ENCODE measurements at places on chromosomes 12 and 14.

- DNase-seq: no peak
Observed at GRCh38 chr12:68630050-68630449, 19.4 kb downstream of the RAP1B start.

DNA sequence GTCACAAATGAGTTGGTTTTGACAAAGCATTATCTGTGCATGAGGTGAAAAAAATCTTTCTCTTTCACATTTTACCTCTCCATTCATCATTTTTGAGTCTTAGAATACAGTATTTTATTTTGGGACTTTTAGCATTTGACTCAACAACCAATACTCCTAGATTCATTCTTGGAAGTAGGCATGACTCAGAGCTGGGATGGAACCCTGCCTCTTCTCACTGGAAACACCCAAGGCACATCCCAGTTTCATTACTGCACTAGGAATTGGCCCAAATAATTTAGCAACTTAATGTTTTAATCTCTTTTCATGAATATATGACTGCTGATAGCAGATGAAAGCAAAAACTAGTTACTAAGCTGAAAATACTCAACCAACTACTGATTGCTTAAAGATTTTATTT is 3.3 kb upstream of the PDZRN4 start:
- DNase-seq: no peak

DNA sequence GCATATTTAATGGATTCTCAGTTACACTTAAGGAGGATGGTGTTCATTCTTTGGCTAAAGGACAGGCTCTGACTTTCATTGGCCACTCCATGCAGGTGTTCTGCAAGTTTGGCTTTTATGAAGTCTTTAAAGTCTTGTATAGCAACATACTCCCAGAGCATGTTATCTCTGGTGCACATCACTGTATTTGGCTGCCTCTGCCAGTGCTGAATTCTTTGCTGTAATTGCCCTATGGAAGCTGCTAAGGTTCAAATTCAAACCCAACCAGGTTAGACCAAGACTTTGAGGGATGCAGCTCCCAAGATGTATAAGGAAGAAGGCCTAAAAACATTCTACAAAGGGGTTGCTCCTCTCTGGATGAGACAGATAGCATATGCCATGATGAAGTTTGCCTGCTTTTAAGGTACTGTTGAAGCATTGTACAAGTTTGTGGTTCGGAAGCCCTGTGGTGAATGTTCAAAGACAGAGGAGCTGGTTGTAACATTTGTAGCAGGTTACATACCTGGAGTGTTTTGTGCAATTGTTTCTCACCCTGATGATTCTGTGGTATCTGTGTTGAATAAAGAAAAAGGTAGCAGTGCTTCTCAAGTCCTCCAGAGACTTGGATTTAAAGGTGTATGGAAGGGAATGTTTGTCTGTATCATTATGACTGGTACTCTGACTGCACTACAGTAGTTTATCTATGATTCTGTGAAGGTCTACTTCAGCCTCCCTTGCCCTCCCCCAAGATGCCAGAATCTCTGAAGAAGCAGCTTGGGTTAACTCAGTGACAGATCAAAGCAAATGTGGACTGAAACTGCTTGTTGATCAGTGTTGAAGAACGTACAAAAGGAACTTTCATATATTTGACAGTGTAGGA is 19.4 kb downstream of the TMEM116 start:
- DNase-seq: peak; percentile 47

GRCh38 chr12:126869644-126870043 is 1397.3 kb upstream of the TMEM132C start:
- DNase-seq: no peak

GRCh38 chr12:118038137-118038536 is 21.6 kb downstream of the RFC5 start:
- no peak for DNase-seq

DNA sequence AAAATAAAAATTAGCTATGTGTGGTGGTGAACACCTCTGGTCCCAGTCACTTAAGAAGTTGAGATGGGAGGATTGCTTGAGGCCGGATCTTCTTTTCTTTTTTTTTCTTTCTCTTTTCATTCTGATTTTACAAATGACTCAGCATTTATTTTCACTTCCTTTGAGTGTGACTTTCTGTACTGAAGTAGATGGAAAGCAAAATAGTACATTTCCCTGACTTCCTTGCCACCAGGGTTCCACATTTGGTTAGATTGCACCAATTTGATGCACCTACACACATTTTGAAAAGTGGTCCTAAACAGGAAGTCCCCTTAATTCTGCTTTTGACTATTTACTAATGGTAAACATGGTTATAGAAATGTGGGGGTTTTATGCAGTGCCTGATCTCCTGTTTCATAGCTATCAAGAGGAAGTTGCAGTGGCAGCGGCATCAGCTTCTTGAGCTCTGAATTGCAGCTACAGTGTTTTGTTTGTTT is 13.0 kb upstream of the LEMD3 start:
- peak; percentile 15 for DNase-seq

GRCh38 chr14:29637411-29637810 is 290.2 kb downstream of the PRKD1 start:
- no peak for DNase-seq

DNA sequence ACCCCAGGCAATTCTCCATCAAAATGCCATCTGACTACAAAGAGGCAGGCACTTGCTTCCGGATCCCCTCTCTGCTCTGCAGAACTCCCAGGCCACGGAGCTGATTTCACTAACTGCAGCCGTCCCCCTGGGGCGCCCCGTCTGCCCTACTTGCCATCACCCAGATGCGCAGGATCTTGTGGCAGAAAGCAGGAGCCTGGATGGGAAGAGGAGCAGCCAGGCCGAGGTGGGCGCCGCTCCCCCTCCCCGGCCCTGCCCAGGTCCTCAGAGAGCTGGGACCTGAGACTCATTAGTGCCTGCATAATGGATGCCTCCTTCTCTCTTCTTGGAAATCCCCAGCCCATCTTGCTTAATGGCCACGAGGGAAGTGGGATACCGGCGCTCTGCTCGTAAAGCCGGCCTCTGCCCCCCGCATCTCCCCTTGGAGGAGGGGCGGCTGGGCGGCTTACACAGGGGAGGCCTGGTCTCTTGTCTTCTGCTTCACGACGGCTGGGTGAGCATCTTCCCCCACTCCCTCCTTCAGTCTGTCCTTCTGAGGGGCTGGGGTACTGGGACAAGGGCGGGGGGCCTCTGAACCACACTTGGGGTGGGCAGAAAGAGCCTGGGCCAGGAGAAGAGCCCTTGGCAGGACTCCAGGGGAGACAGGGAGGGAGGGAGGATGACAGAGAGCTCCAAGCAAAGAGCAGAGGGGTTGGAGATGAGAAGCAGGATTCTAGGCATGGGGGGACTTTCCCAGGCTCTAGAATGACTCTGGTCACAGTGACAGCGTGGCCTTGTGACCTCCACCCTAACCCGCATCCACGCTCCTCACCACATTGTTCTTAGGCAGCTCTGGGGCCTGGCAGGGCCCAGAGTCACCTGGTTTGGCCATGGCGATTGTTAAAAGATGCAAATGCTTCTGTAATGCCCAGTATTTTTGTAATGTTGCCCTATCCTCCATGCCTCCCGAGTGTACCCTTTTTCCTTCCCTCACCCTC is 19.4 kb upstream of the EML1 start:
- no peak for DNase-seq

DNA sequence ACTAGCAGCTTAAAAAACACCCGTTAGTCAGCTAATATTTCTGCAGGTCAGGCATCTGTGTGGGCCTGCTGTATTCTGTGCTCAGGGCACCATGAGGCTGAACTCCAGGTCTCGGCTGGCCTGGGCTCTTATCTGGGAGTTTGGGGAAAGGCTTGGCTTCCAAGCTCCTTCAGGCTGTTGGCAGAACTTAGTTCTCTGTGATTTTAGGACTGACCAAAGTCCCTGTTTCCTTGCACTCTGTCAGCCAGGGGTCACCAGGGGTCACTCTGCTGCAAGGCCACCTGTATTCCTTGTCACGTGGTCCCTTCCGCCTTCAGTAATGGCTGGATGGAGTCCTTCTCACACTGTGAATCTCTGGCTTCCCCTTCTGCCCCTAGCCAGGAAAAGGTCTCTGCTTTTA is 586.4 kb downstream of the AACS start:
- no peak for DNase-seq

DNA sequence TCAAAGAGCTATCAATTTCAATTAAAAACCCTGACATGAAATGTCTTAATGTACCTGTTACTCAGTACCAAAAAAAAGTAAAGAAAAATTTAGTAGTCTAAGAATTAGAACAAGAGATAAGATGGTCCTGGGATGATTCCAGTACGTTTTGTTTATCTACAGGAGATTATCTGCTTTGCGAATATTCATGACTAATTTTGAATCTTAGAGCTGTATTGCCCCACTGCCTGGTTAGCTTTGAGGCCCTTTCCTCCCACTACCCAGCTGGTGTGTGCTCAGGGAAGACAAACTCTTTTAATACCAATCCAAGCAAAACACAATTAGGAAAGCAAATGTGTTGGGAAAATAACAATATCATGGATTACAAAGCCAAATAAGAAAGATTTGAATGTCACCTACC is 263.5 kb downstream of the FOXG1 start:
- DNase-seq: no peak

GRCh38 chr14:98198385-98198784 is 1073.6 kb downstream of the BCL11B start:
- DNase-seq: peak; percentile 71

DNA sequence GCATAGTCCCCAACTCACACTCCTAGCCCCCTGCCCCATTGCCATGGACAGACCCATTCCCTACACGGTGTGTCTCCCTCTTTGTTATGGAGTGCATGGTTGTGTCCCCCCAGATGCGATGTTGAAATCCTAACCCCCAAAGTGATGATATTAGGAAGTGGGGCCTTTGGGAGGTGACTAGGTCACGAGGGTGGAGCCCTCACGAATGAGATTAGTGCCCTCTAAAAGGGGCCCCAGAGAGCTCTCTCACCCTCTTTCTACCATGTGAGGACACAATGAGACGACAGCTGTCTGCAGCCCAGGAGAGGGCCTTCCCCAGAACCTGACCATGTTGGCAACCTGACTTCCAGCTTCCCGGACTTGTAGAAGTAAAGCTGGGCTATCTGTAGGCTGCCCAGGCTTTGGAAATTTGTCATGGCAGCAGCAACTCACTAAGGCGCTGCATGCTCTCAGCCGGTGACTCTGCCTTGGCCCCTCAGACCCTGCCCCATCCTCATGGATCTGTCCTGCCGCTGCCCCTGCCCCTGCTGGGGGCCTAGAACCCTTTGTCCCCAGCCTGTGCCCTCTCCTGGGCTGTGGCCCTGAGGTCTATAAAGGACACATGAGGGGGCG is 318.1 kb upstream of the RTL1 start:
- no peak for DNase-seq

- no peak for DNase-seq
Observed at GRCh38 chr12:9851050-9851449, 18.1 kb downstream of the CLEC2B start.

DNA sequence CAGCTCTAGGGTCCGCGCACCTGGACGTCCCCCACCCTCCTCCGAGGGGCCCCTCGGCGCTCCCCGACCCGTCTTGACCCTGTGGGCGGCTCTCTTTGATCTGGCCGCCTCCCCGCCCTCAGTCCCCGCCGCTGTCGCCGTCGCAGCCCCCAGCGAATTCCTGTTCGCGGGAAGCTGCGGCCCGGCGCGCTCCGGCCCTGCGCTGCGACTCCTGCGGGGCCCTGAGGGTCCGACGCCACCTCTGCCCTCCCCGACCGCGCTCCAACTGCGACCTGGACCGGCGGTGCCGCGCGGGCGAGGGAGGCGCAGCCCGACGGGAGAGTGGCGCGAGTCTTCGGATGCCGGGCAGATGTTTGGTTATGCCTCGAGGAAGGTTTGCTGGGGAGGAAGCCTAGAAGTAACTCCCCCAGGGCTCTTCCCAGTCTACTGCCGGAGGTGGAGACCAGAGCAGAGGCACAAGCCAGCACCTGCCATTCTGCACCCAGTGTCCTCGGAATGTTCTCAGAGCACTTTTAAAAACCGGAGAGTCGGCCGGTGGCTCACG is 440 bp upstream of the ISM2 start:
- DNase-seq: no peak

DNA sequence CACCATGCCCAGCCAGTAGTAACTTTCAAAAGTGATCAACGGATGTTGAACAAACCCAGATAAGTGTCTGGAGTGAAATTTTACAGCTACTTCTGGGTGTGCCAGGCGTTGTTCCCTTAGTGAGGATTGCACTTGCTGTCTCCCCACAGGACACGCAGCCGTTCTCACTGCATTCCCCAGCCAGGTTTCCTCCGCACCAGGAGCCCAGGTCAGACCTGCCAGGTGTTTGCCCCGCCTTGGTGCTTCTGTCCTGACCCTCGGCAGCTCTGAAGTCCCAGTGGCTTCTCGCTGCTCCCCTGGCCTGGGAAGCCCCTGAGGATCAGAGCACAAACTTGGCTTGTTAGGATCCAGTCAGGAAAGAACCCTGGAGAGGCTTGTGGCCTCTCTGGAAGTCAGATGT is 36.2 kb downstream of the MMAB start:
- DNase-seq: no peak

- no peak for DNase-seq
Observed at GRCh38 chr12:98345308-98345876, 170.0 kb upstream of the TMPO start.

DNA sequence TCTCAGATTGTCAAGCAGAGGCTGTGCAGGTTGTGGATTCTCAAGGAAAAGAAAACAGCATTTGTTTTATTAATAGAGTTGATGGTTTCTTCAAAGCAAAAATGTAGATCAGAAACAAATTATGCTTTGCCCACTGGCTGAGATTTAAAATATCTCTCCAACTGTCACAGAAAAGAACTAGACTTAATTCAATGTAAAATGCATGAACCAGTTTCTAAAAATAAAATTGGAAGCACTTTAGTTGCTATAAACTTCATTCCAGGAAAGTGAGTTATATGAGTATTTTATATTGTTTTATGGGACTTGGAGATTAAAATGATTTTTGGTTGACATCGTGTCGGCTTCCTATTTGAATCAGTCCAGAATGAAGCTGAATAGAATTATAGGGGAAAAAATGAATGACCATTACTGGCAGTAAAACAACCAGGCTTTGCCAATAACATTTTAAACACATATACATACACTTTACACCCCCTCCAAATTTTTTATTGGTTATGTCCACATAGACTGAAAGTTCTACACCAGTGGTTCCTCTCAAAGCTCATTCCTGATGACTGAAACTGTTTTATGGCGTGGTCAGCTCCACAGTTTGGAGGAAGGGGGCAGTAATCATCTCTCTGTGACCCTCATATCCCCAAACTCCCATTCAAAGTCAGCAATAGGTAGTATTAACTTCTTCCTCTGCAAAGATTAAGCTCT is 55.5 kb upstream of the DAAM1 start:
- no peak for DNase-seq

GRCh38 chr12:15712823-15713660 is 76.1 kb downstream of the EPS8 start:
- no peak for DNase-seq

DNA sequence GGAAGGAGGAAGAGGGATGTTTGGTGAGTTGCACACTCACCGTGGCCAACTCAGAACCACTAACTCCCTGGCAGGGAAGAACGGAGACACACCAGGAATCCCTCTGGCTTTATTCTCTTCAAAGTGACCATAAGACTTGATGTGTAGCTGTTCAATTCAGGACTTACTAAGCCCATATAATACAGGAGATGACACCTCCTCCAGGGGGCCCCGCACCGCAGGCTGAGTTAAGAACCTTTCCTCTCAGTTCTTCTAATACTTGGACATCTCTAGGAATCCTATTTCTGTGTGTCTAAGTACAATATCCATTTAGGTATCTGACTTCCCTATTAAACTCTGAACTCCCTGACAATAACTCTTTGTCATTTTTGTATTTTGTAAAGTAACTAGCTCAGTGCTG is 49.5 kb downstream of the DCAF4 start:
- no peak for DNase-seq

Measured in CD4-positive, alpha-beta T cell treated with Interleukin-10 for 1 hour (primary cell).